Cerebellar nuclear complex (tissue), 1 donor: ENCODE measurements at places on chromosomes 7 and 10.

GRCh38 chr7:47937711-47938573 is 10.3 kb downstream of the PKD1L1 start:
- no peak for DNase-seq

GRCh38 chr10:16509996-16510395 is 11.7 kb downstream of the C1QL3 start:
- DNase-seq, result no peak

GRCh38 chr10:130246113-130246512 is 109.9 kb downstream of the GLRX3 start:
- DNase-seq, result no peak

GRCh38 chr7:83514977-83515376 is 134.0 kb downstream of the SEMA3E start:
- DNase-seq, result no peak

GRCh38 chr10:17470246-17470645 is 15.9 kb upstream of the ST8SIA6 start:
- no peak for DNase-seq

DNA sequence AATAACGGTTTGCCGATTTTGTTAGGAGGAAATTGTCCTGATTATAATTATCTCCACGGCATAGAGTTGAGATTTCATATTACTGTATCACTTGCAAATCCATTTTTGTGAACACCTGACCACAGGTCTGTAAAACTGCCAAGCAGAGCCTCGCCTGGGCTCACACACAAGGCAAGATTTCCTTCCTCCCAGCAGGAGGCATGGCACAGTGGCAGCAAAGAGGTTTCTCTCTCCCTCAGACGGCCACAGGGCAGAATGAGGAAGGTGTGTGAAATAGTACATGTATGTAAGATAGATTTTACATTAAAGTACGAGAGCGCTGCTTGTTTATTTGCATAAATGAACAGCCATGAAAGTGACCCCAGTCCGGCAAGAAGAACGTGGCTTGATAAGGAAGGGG is 130.1 kb downstream of the CELF2 start:
- DNase-seq, result peak; percentile 73

DNA sequence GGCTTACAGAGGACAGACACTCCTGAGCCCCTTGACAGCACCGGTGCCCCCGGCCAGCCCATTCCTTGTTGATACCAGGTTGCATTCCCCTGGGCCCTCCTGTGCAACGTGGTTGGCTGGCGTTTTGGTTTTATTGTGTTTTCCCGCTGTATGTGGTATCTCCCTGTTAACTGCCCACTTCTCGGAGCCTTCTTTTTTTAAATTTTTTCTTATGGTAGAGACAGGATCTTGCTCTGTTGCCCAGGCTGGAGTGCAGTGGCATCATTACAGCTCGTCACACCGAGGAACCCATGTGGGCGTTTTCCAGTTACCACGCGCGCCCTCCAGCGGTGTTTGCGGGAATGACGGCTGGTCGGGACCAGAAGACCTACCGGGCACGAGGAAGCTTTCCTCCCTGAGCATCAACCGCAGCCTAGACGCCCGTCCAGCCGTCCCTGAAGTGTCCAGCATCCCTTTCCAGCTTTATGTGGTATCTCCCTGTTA is 16.9 kb upstream of the ZFAND2A start:
- DNase-seq, result peak; percentile 20
